Stimulated activated CD4-positive, alpha-beta T cell treated with anti-CD3 and anti-CD28 coated beads, TNF-alpha, amount 100 ng/mL, for 1 hour (primary cell): ENCODE measurements at places on chromosomes 5 and 9.

DNA sequence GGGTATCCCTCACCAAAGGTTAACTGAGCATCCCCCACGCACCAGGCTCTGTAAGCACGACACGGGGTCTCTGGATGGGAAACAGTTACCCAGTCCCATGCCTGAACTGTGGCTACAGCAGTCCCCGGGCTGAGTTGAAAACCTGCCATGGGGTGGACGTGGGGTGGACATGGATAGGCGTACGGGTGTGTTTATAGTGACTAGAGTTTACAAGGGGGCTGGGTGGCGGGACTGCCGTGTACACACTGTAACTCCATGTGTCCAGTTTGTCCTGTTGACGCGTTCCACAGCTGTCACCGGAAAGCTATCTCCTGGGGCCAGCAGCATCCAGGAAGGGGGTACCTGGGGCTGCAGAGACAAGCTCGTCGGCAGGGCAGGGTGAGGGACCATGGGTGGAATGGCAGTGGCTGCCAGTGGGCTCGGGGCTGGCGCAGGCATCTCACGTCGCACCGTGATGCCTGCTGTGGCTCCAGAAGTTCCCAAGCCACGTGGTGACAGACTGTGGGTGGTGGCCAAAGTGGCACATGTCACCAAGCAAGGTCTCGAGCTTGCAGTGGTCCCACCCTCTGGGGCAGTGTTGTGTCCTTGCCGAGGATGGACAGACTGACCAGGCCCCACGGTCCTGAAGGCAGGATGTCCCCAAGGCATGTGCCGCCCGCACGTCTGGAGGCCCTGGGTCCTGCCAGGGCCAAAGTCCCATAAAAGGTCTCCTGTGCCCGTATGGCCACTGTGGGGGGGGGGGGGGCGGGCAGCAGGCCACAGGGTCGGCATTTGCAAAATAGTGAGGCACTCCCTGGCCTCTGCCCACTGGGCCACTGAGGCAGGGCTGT lies 29.3 kb upstream of the RNF130 start:
- no peak for DNase-seq

DNA sequence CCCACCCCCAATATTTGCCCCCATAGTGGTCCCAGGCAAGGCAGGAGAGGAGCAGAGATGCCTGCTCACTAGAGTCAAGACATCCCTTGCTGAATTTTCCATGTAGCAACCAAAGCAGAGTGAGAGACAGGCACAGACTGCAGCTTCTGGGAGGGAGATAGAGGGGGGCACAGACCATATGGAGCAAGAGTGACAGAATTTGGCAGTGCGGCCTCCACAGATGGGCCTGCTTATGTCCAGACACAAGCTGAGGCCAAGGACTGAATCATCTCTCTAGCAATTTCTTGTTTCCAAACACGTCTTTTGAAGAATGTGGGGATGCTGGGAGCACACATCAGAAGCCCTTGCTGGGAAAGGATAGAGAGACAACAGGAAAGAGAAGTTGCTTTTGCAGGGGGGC lies 53.0 kb upstream of the ALDH1B1 start:
- DNase-seq = no peak

DNA sequence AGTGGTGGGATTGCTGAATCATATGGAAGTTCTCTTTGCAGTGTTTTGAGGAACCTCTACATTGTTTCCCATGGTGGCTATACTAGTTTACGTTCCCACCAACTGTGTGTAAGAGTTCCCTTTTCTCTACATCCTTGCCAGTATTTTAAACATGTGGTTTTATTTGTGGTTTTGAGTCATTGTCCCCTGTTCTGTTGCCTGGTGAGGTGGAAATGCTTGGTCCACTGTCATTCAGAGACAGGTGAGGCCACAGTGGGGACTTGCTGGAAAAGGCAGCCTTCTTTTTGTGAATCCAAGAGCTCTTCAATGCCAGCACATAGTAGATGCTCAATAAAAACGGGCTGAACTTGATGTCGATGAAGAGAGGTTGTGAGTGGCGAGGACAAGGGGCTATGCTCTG lies 44.2 kb downstream of the SH3PXD2B start:
- DNase-seq = no peak

DNA sequence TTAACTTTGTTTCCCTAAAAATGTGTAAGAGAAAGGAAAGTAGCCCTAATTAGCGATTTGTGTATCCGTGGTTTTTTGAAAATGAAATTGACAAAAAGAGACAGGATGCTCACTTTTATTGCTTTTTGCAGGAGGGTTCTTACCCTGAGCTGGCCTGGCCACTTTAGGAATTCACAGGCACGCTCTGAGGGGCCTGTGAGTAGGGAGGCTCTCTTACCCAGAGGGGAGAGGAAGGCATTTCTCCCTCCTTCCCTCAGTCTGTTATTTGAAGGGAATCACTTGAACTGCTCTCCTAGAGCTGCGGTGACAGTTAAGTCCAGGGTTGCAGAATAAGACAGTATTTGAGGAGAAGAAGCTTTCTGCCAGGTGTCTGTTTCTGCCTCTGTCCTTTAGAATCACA lies 16.7 kb downstream of the PIK3R1 start:
- DNase-seq = no peak

- no peak for DNase-seq
These were observed 229.1 kb downstream of the PJA2 start for GRCh38 chr5:109180668-109181067.

DNA sequence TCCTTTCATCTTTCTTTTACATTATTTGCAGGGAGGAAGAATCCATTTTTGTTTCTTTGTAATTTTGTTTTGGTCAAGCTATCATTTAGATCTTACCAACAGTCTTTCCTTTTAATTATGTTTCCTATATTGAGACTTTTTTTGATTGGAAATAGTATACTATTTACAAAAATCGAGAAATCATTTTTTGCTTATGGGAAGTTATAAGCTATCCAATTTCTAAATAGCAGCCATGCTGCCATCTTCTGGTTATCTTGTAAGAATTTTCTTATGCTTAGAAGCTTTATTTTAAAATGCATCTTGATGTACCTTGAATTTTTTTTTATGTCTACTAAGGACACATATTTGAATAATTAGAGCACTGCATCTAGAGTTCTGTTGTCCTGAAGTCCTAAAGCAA lies 821.2 kb downstream of the PTPRD start:
- DNase-seq = no peak

DNA sequence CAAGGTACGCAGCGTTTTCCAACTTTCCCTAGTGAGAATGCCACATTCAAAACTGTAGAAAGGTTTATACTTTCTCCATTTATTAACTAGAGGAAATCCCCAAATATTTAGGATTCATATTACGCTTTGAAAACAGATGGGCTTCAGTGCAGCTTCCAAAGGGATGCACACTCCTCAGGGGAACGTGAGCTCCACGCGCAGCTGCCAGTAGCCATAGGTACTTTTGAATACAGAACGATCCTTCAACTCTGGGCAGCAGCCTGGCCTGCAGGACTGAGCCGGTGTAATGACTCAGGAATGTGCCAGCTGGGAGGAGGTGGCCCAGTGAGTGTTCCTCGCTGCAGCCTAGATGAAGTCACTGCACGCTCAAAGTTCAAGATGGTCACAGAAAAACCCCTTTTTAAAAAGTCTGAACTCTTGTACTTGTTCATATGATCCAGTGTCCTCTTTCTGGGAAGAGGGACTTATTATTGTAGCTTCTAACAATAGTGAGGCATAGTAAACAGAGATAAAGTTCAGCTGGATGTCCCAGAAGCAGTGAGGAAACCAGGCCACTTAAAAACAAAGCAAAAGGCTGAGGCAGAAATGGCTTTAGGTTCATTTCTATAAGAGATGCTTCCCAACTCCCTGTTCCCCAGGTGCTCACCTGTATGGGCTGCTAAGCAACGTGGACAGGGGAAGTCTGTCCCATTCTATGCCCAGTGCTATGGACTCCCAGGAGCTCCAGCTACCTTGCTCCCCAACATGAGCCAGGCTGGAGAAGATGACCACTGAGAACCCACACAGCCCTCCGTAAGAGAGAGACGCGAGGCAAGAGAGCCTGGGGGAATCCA lies 130.0 kb downstream of the LHFPL2 start:
- no peak for DNase-seq

- no peak for DNase-seq
These were observed 5.9 kb upstream of the FRMD3 start for GRCh38 chr9:83544002-83544698.

- no peak for DNase-seq
These were observed 48.3 kb upstream of the TCERG1 start for GRCh38 chr5:146398826-146399225.

DNA sequence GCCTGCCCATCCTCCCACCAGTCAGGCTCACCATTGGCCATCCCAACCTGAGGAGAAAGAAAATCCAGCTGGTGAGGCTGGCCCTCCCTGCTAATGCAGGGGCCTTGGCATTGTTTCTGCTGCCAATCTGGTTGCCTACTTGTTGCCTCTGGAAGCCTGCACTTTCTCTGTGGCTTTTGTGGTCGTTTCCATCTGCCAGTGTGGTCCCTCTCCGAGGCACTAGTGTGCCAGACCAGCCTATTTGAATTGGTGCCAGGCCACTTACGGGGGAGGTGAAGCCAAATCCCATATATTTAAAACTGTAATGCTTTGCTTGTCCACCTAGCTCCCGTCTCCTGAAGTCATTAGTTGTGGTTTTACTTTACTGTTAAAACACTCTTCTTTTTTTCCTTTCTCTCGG lies 213.4 kb upstream of the ADAMTSL1 start:
- no peak for DNase-seq

DNA sequence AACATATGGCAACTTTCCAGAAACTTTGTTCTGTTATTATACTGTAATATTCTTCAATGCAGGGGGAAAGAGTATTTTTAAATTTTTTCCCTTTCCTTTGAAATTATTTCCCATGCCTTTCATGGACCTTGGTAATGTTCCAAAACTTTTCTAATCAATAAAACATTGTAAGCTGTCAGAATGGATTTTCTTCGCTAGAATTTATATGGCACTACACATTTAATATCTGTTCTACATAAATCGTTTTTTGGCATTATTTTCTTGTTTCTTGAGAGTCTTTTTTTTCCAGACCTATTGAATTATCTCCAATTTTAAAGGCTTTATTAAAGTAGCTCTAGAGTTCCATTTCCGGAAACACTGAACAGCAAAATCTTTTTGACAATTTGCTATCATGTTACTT lies 249.0 kb downstream of the TMEM167A start:
- no peak for DNase-seq

GRCh38 chr5:6176102-6176693 lies 202.1 kb downstream of the MED10 start:
- DNase-seq = no peak

DNA sequence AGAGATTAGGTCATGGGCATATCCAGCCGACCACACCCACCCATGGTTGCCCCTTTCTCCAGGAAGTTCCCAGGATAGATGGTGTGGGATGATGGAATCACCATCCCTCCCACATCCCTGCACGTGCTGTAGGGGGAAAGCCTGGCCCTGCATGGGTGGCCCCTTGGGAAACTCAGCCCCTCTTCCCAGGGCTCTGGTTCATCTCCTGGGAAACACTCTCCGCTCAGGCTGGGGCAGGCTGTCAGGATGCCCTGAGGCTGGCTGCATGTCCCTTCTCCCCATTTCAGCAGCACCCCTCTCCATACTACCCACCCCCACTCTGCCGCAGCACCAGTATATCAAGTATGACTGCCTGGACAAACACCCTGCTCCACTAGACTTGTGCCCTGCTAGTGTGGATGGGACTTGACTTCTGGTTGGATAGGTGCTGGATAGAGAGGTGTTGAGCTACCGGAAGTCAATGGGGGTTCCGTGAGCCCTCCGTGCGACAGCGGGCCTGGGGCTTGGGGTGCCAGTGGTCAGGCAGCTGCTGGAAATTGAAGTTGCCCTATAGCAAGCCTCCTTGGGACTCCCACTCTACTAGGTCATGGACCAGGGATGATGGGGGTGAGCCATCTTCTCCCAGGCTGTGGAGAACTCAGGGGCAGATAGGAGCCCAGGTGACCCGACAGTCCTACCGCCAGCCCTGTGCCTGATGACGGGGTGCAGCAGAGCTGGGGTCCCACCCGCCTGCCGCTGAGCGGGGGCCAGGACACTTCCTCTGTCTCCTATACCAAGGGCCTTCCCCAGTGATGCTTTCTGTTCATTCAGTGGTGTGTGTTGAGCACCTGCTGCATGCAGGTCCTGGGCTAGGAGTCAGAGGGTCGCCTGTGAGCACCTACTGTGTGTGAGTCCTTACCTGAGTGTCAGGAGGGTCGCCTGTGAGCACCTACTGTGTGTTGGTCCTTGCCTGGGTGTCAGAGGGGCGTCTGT lies 69.4 kb upstream of the COL5A1 start:
- no peak for DNase-seq

- DNase-seq = no peak
These were observed 926 bp upstream of the MYO10 start for GRCh38 chr5:16936989-16937438.

- DNase-seq = no peak
These were observed 113.0 kb downstream of the SMARCA2 start for GRCh38 chr9:2128141-2128540.

- DNase-seq = no peak
These were observed 55.0 kb downstream of the PJA2 start for GRCh38 chr5:109354761-109355160.
